NT2/D1 (cell line): ENCODE measurements at places on chromosomes 5 and 9.

DNA sequence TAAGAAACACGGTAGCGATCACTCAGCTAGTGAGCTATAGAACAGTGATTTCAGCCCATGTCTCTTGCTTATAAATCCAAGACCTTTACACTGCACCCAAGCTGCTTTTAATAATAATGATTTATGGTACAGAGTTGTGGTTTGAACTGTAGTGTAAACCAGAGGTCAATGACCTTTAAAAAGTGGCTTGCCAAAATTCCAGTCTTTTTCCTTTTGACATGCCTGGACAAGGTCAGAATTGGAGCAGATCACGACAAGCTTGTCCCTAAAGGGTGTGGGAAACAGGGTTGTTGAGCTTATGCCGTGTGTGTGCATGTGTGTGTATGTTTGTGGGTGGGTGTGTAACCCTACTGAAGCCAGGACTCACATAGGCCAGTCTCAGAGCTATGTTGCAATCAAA lies 225.3 kb upstream of the CLINT1 start:
- DNase-seq = no peak

GRCh38 chr5:149277801-149278200 lies 6.1 kb downstream of the AFAP1L1 start:
- no peak for DNase-seq

GRCh38 chr5:113186061-113186460 lies 209.5 kb downstream of the DCP2 start:
- no peak for DNase-seq

- DNase-seq = no peak
Measured at GRCh38 chr9:37407468-37407867, 15.0 kb upstream of the GRHPR start.

GRCh38 chr5:149961186-149961685 lies 678 bp downstream of the SLC26A2 start:
- no peak for DNase-seq

- DNase-seq = no peak
Measured at GRCh38 chr5:133373121-133373870, 239.0 kb downstream of the FSTL4 start.

- DNase-seq = no peak
Measured at GRCh38 chr9:127077644-127077946, 44.8 kb downstream of the ANGPTL2 start.

DNA sequence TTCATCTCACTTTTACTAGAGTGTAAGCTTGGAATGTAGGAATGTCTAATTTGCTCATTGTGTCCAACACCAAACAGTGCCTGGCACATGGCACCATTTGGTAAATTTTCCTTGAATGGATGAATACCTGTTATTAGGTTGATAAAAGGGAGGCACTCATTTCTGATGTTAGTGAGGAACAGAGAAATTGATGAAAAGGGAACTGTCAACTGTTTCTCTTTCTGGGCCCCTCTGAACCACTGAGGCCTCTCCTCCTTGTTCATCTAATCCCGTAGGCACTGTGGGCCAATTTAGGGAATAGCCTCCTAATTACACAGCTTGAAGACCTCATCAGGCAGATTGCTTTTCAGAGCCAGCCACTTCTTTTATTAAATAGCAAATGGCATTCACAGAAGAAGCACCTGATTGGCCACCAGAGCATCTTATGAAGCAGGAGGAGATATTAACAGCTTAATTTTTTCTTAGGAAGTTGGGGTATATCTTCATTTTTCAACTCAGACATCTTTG lies 22.6 kb downstream of the MRRF start:
- DNase-seq = no peak

DNA sequence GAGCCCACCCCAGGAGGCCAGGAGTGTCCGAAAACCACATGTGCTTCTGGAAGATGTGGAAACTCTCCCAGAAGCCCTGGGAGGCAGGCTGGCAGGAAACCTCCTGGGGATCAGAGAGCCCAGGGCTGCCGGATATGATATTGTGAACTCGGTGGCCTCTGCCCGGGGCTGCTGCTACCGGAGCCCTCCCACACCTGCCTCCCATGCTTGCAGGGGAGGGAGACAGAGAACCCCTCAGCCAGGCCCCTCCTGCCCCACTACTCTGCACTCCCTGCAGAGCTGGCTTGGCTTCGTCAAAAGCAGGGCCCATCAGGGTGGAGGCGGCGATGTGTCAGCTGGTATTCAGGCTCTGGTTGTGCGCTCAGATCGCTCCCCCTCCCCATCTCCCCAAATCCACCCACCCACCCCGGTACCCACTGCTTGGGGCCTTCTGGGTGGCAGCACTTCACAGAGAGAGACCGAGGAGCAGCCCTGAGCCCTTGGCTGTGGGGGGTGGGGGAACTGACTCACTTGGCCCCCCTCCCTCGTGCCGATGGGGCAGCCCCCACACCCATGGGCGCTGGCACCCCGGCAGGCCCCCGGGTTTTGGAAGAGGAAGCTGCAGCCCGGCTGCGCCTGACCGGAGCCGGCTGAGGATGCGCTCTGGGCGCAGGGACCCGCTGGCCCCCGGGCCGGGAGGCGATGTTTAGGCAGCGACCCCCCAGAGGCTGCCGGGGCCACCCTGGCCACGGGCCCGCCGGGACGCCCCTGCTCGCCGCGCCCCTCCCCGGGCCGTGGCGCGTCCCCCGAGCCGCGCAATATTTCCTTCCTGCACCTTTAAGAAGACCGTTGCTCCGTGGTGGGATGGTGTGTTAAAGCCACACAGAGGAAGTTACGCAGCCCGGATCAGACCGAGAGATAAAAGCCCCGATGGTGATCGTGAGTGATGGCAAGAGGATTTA lies 786 bp upstream of the NTNG2 start:
- DNase-seq = no peak

DNA sequence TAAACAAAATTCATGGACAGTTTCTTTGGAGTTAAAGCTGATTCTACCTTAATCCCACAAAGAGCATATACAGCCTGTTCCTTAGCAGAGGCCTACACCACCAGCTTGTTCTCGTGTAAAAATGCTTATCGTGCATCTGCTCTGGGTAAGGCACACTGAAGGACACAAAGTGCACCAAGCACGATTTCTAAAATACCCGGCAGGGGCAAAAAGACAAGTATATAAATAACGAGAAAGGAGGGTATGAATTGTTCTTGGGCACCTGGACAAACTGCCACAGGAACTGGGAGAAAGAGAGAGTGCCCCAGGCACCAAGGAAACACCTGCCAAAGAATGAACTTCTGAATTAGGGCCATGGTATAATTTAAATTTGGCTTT lies 25.3 kb downstream of the NSUN2 start:
- DNase-seq = no peak

- no peak for DNase-seq
Measured at GRCh38 chr5:73808911-73809310, 182.9 kb downstream of the ARHGEF28 start.

GRCh38 chr9:89778100-89779090 lies 173.6 kb downstream of the GADD45G start:
- no peak for DNase-seq

GRCh38 chr9:123437201-123437600 lies 81.2 kb downstream of the CRB2 start:
- no peak for DNase-seq

DNA sequence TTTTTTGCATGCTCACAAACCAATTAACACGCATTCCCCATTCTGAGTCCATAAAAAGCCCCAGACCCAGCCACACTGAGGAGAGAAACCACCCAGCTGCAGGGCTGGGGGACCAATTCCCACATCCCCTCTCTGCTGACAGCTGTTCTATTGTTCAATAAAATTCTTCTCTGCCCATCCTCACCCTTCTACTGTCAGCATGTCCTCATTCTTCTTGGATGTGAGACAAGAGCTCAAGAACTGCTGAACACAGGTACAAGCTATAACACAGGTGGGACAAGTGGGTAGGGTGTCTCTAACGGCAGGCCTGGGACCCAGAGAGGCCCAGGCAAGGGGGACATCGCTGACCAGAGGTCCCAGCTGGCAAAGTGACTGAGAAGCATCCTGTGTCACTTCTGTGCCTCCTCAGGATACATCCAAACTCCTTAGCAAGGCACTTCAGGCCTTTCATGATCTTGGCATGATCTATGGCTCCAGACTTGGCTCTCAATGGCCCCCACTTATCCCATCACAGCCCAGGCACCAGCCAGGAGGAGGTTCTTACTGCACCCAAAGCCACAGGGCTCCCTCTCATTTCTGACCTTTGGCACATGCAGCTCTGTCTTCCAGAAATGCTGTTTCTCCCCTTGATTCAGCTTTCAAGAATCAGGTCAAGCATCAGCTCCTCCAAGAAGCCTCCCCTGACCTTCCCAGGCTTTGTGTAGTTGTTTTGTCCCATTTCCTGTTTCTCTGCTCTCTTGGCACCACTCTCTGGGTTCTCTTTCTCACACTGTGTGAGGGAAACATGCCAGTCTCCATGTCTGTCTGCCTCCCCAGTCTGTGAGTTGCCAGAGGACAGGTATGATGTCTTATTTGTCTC lies 7.3 kb upstream of the ALDH1B1 start:
- no peak for DNase-seq

- no peak for DNase-seq
Measured at GRCh38 chr5:16579142-16579847, 37.5 kb downstream of the RETREG1 start.

DNA sequence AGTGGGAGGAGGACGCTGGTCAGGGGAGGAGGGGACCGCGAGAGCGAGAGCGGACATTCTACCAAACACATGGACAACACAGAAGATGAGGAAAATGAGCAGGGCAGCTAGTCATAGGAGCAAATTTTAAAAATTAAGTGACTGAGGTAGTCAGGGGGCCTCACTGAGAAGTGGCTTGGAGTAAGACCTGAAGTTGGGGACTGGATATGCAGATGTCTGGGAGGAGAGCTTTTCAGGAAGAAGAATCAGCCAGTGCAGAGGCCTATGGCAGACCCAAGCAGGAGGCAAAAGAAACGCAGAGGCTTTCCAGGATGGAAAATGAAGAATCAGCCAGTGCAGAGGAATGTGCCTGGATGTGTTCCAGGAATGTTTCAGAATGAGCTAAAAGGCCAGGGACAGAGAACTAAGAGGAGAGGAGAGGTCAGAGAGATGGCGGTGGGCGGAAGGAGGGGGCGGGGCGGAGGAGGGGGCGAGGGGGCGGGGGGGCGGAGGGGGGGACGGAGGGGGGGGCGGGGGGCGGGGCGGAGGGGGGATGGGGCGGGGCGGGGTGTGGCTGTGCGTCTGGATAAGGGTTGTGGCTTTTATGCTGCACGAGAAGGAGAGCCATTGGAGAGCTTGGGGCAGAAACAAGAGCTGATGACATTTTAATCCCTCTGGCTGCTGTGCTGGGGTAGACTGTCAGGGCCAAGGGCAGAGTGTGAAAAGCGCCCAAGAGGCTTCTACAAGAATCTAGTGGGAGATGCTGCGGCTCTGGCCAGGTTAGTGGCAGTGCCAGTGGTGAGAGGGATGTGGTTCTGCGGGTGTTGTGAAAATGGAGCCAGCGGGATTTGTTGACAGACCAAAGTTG lies 129.6 kb downstream of the KCNIP1 start:
- no peak for DNase-seq

DNA sequence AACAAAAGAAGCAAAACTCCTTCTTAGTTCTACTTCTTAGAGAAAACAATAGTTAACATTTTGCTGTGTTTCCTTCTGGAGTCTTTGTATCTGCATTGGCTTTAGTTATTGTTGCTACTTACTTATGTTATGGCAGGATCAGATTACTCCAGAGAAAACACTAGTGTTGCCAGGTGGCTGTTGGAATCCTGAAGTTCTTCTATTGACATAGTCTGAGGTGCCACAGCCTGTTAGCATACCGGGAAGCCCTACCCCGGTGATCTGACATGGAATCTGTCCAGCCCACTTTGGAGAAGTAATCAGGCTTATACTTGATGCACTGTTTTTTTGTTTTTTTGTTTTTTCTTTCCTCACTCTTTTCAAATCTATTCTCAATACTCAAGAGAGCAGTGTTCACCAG lies 68.5 kb upstream of the CEP78 start:
- DNase-seq = no peak

- DNase-seq = no peak
Measured at GRCh38 chr9:135216236-135216635, 128.8 kb downstream of the OLFM1 start.

- no peak for DNase-seq
Measured at GRCh38 chr5:151085517-151086041, 4.7 kb upstream of the TNIP1 start.

DNA sequence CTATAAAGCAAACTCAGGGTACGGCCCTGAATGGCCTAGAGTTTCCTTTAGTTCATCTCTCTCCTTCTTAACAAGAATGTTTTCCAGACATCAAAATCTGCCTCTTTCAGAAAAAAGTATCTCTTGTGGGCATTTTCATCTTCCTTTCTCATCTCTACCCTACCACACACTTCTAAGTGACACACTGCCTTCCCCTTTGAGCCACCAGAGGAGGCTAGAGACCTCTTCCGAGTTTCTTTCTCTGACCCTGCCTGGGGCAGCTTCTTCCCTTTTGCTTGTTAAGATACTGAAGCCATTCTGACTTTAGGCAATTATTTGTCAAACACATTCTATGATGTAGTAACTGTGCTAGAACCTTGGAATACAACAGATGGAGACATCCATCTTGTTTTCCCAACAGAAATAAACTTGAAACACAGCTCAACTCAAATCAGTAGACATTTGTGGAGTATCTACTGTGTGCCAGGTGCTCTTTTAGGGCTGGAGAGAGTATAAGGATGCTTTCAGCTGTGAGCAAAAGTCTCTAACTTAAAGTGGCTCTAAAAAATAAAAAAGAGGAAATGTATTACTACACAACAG lies 8.6 kb upstream of the SV2C start:
- no peak for DNase-seq

GRCh38 chr5:138065102-138065501 lies 18.7 kb upstream of the WNT8A start:
- no peak for DNase-seq

GRCh38 chr5:172905346-172906140 lies 53.7 kb upstream of the RPL26L1 start:
- DNase-seq = no peak
